ENCODE measurements at places on chromosomes 1 and 21.

DNA sequence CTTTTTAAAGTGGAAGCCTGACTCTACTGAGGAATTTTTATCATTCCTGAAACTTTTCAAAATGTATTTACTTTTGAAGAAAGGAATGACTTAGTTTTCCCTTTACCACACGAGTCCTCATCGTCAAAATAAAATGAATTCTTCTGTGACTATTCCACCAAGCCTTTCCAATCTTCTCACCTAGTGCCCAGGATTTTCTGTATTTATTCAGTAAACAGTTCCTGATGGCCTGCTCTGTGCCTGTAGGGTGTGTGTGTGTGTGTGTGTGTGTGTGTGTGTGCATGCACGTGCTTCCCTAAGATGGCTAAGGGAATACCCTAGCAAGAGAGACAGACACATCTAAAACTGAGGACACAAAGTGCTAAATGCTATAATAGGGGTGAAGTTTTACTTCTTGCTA is 395.0 kb upstream of the USP24 start:
- DNase-seq = no peak

- no peak for DNase-seq
Observed at GRCh38 chr1:234322979-234323378, 50.3 kb upstream of the COA6 start.

GRCh38 chr1:96488777-96489176 is 232.8 kb upstream of the PTBP2 start:
- DNase-seq = no peak

DNA sequence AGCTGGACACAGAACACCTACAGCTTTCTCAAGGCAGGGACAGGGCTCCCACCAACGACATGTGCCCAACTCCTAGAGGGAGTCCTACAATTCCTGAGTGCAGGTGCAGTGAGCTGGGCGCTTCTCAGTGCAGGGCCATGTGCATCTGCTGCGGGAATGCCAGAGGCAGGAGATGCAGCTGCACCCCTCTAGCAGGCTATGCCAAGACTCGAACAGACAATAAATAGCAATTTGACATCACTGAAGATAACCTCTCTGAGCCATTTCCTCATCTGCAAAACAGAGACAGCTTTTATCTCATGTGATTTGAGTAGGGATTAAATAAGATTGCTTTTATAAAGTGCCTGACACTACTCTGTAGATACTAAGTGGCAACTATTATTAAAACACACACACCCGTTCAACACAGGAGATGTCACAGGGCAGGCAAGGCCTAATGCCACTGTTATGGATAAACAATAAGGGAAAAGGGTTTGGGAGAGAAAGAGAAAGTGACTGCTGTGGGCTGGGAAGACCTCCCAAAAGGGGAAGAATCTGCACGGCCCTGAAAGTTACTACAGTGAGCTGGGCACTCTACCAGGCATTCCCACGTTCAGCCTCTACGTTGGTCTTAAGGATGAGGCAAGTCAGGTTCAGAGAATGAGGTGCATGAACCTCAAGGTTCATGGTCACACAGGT is 5.7 kb downstream of the SLC9A1 start:
- no peak for DNase-seq

DNA sequence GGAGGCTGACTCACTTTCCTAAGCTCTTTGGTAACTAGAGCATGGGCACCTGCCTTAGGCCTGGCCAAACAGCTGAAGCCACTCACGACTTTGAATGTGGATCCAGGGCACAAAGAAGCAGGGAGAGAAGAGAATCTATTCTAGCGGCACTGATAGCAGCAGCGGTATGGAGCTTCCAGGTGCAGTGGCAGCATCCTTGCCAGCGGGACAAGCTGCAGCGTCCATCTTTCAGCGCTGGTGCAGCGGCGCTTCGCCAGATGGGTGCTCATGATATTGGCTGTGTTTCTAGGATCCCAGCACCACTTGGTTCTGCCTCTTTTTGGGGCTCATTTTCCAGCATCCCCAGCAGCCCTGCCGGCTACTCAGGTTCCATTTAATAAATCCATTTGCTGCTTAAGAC is 184.2 kb downstream of the SLC44A5 start:
- no peak for DNase-seq

GRCh38 chr1:1111516-1112236 is 4.2 kb downstream of the C1orf159 start:
- DNase-seq = no peak

All from stimulated activated CD8-positive, alpha-beta memory T cell treated with anti-CD3 and anti-CD28 coated beads, Interleukin-15, amount 100 ng/mL, for 24 hours (primary cell).